Choroid plexus epithelial cell (primary cell): ENCODE measurements at places on chromosomes 7 and 10.

DNA sequence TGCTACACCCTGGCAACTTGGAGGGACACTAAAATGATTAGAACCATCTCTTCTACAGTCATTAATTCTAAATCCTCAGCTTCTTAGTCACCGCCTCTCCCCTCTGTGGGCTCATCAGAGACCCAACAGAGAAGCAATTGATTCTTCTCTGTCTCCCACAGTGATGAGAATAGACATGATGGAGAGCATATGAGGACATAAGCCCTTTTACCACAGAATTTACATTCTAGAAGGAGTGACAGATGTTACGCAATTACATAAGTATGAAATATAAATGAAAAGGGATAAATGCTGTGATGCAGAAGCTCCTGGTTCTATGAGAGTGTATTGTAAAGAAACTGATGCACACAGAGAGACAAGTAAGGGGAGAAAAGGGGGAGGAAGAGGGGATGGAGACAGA lies 18.1 kb upstream of the ABCB5 start:
- no peak for DNase-seq

- no peak for DNase-seq
Observed at GRCh38 chr10:101840102-101840684, 3.4 kb downstream of the KCNIP2 start.

DNA sequence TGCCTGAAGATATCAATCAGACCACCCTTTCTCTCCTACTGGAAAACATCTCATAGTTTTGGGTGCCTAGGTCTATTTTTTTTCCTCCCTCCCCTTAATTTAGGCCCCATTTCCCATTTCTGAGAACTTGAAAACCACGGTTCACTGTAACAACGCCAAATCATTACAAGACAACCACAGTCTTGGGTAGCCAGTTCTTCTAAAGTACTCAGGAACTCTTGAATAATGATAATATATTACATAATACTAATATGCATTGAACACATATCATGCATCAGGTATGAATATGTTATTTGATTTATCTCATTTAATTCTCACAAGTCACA lies 185.1 kb upstream of the ADO start:
- no peak for DNase-seq

- DNase-seq = peak; percentile 53
Observed at GRCh38 chr7:29189743-29190201, 4.8 kb upstream of the CHN2 start.

DNA sequence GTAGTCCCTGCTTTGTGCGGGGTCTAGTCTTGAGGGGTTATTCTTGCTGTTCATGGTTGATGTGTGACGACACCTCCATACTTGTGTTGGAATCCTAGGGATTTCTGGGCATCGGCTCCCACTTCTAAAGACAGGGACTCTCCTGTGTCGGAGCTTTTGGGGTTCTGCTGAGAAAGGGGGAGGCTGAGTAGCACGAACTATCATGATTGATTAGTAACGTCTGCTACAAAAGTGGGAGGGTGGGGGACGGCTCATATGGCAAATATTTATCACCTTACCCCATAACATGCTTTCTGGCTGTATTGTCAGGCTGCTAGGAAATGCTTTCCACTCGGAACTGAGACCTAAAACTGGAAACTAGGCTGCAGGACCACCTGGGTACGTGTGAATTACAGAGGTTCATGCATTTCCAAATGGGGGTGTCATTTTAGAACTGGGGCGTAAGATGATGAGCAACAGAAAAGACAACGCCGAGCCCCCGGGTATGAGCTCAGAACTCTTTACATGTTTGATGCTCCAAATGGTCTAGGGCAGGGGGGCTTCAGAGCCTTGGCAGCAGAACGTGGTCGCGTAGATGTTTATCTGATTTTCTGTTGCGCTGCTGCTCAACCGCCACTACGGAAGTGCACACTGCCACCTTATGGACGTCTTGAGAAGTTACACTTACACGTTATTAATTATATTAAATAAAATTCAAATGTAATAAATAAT lies 15.1 kb upstream of the NME8 start:
- DNase-seq = peak; percentile 66

- no peak for DNase-seq
Observed at GRCh38 chr10:74530981-74531380, 295.4 kb upstream of the KAT6B start.

DNA sequence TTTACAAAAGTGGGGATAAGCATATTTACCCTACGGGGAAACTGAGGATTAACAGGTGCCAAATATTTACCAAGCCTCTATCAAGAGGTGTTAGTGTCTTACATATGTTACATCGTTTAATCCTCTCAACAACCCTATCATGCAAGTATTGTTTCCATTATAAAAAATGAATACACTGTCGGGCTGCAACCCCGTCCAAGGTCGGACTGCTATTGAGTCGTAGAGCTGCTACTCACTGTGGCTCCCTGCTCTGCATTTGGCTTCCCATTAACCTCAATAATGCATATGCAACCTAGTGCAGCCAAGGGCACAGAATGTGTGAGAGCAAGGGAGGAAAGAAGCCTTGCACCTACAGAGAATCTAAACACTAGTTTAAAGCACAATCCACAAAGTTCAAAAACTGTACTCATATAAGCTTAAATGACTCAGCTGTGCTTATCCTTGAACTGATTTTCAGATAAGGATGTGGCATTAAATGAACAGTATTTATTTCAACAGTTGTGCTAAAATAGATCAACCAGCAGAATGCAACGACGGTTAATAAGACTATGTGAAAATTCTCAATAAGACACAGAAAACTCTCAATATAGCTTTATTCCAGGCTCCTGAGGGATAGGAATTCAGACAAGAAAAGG lies 49.9 kb downstream of the UBE2H start:
- no peak for DNase-seq

GRCh38 chr7:17269341-17270221 lies 28.9 kb upstream of the AHR start:
- DNase-seq = no peak

- no peak for DNase-seq
Observed at GRCh38 chr7:44284881-44285541, 40.4 kb downstream of the CAMK2B start.
